ENCODE measurements at places on chromosomes 2 and 18.

DNA sequence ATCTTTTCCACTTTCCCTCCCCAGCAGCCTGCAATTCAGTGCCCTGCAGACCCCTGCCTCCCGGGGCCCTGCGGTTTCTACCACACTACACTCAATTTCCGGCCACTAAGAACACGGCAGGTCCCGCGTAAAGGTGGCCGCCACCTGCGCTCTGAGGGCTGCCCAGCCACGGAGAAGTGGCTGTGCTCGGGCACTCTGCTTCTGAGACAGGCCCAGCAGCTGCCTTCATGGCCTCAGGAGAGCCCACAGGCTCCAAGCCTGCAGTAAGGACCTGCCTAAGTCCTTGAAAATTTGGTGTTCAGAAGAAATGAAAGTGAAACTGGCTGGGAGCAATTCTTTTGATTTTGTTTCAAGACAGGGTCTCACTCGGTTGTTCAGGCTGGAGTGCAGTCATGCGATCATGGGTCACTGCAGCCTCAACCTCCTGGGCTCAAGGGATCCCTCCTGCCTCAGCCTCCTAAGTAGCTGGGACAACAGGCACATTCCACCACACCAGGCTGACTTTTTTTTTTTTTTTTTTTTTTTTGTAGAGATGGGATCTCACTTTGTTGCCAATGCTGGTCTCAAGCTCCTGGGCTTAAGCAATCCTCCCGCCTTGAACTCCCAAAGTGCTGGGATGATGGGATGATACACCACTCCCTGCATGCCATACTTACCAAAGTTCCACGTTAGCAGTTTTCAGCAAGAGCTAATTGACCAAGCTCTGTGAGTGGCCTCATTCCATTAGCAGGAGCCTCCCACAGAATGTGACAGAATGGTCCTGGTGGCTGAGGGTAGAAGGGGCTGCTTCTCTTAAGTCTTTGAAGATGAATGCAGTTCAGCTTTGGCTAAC, 14.6 kb upstream of the ALPP start:
- peak; percentile 46 for DNase-seq

- no peak for DNase-seq
Measured at GRCh38 chr18:35163014-35163539, 77.8 kb upstream of the ZNF397 start.

DNA sequence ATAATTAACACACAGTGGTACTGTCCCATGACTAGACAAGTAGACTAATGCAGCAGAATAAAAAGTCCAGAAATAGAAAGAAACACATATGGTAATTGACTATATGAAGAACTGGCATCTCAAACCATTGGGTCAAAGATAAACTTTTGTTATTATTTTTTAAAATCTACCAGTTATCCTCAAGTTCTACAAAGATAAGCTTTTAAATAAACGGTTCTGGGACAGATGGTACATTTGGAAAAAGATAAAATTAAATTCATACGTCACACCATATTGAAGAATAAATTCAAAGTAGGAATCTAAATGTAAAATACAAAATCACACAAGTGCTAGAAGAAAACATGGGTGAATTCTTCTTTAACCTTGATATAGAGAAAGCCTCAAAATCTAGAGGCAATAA, 37.6 kb upstream of the PLEKHM3 start:
- DNase-seq = no peak

GRCh38 chr2:143261986-143262385, 132.8 kb downstream of the ARHGAP15 start:
- no peak for DNase-seq

GRCh38 chr18:30280861-30281470, 761.6 kb downstream of the DSC3 start:
- DNase-seq = peak; percentile 17

DNA sequence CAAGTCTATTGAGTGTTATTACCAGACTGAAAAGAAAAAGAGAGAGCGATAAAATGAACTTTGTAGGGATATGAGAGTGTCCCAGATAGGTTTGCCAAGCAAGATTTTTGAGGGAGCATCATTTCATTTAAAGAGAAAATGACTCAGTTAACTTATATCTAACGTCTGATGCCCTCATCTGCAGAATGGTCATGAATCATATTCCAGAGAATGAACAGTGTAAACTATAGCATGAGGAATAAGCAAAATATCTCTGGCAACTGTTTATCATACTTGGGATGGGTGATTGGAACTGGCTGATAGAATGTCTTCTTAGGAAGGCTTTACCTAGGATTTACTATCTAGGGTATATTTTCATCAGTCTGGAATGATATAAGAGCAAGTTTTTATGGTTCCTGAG, 289.4 kb downstream of the CMPK2 start:
- DNase-seq = no peak

DNA sequence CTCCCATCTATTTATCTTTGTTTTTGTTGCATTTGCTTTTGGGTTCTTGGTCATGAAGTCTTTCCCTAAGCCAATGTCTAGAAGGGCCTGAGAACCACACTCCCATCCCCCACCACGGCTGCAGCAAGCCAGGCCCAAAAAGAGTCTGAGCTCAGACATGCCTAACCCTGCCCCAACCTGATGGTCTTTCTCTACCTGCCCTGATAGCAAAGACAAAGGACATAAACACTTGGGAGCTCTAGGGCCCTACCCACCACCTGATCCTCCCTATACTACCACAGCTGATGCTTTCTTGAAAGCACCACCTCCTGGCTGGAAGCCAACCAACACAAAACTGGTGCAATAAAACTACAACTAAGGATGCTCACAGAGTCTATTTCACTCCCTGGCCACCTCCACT, 233.4 kb downstream of the WDR7 start:
- no peak for DNase-seq

GRCh38 chr2:98577313-98577712, 31.0 kb downstream of the COA5 start:
- no peak for DNase-seq

- no peak for DNase-seq
Measured at GRCh38 chr2:167240671-167241070, 352.4 kb downstream of the XIRP2 start.

Measured in DMS79 treated with DMSO at 0.1 percent for 48 hours (cell line).